HFFc6 (cell line): ENCODE measurements at places on chromosomes 5 and 9. TPM values are rescaled to one million over a fixed set of nuclear protein-coding genes. Genes with fewer than 3 reads are reported as not detected.
A peak's percentile ranks its signal among the peaks of the same experiment; 100 is the strongest.

Gene PCDHGC4
- 0.83 TPM in 2 replicates for total RNA-seq

Gene FOXI1
- not detected in 3 replicates for total RNA-seq

Gene POLR3G
- total RNA-seq, result 10.0 to 14.4 TPM (median 12.1 TPM) in 3 replicates

Gene PSD2
- 0.07 TPM in 1 of 3 replicates, not detected in the others for total RNA-seq

Gene PIP5K1B
- not detected in 3 replicates for total RNA-seq

Gene FAXDC2
- total RNA-seq, result 2.5 to 5.0 TPM (median 3.6 TPM) in 3 replicates

Gene TOR1A
- 62.3 to 71.1 TPM (median 67.8 TPM) in 3 replicates for total RNA-seq

Gene DNAJB5
- 12.2 to 18.5 TPM (median 13.1 TPM) in 3 replicates for total RNA-seq

Gene GRK6
- total RNA-seq, result 22.8 to 34.6 TPM (median 28.4 TPM) in 3 replicates

Gene TTC39B
- total RNA-seq, result 4.6 and 5.7 TPM in 2 replicates

GRCh38 chr5:157772127-157772526 lies 28.6 kb downstream of the LSM11 start:
- peaks cover 8% of the 10 kb centered on the region for H3K4me1 ChIP-seq
- no peak overlapping the region for H3K27ac ChIP-seq
- no peak for DNase-seq
- H3K27me3 ChIP-seq, result peaks cover 18% of the 10 kb centered on the region

- H3K4me1 ChIP-seq, result peaks cover 13% of the 10 kb centered on the region
- H3K27ac ChIP-seq, result no peak overlapping the region
- H3K27me3 ChIP-seq, result no peaks in the 10 kb centered on the region; the same call in 1 of the 2 replicates
- peaks cover 57% of the 10 kb centered on the region for H3K36me3 ChIP-seq
- no peak for DNase-seq
- no peak overlapping the region for H3K4me3 ChIP-seq
Measured at GRCh38 chr9:18890372-18890771, 142.6 kb downstream of the SAXO1 start.

DNA sequence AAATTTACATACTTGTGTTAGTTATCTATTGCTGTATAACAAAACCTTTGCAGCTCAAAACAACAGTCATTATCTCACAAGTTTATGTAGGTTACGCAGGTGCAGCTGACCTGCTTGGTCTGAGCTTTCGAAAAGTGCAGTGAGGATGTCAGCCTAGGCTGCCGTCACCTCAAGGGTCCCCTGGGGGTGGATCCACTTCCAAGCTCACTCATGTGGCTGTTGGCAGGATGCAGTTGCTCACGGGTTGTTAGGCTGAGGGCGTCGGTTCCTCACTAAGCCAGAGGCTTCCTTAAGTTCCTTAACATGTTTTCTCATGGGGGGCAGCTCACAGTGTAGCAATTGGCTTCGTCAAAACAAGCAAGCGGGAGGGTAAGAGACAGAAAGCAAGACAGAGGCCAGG lies 139.8 kb downstream of the DOCK8 start:
- no peak overlapping the region for H3K4me3 ChIP-seq
- H3K27ac ChIP-seq, result no peak overlapping the region
- no peaks in the 10 kb centered on the region for H3K4me1 ChIP-seq
- peaks cover 7% of the 10 kb centered on the region for H3K27me3 ChIP-seq
- no peaks in the 10 kb centered on the region for H3K36me3 ChIP-seq

GRCh38 chr5:113447498-113448050 lies 12.8 kb upstream of the TSSK1B start:
- no peak overlapping the region for H3K4me3 ChIP-seq
- no peaks in the 10 kb centered on the region; the same call in none of the 2 replicates for H3K27me3 ChIP-seq
- H3K4me1 ChIP-seq, result no peaks in the 10 kb centered on the region
- peak; percentile 8 for DNase-seq
- H3K36me3 ChIP-seq, result no peaks in the 10 kb centered on the region
- no peak overlapping the region for H3K27ac ChIP-seq

GRCh38 chr9:69603656-69604055 lies 68.5 kb downstream of the APBA1 start:
- 0 out of 2 replicates have a peak, but pooled peaks cover 5% of the 10 kb centered on the region for H3K36me3 ChIP-seq
- H3K4me1 ChIP-seq, result peaks cover 49% of the 10 kb centered on the region
- H3K4me3 ChIP-seq, result no peak overlapping the region
- H3K27me3 ChIP-seq, result peaks cover 5% of the 10 kb centered on the region; the same call in 1 of the 2 replicates
- DNase-seq, result no peak

GRCh38 chr5:75551471-75551870 lies 39.8 kb downstream of the POLK start:
- peak; percentile 74 for DNase-seq
- H3K27ac ChIP-seq, result 0 out of 2 replicates have a peak overlapping the region, but pooled peaks have one; percentile 19
- H3K4me1 ChIP-seq, result peaks cover 24% of the 10 kb centered on the region
- peaks cover 62% of the 10 kb centered on the region for H3K36me3 ChIP-seq
- H3K4me3 ChIP-seq, result 0 out of 2 replicates have a peak overlapping the region, but pooled peaks have one; percentile 11

GRCh38 chr9:129164246-129164930 lies 13.7 kb downstream of the IER5L start:
- peaks cover 41% of the 10 kb centered on the region for H3K4me1 ChIP-seq
- peaks cover 17% of the 10 kb centered on the region for H3K36me3 ChIP-seq
- H3K27ac ChIP-seq, result peak overlapping the region; percentile 13; the same call in 1 of the 2 replicates
- DNase-seq, result no peak
- no peak overlapping the region for H3K4me3 ChIP-seq

- no peak overlapping the region; the same call in 1 of the 2 replicates for H3K4me3 ChIP-seq
- H3K27me3 ChIP-seq, result no peaks in the 10 kb centered on the region; the same call in 1 of the 2 replicates
- no peak for DNase-seq
- H3K27ac ChIP-seq, result no peak overlapping the region
Measured at GRCh38 chr5:94621763-94622162, 3.3 kb downstream of the SLF1 start.

DNA sequence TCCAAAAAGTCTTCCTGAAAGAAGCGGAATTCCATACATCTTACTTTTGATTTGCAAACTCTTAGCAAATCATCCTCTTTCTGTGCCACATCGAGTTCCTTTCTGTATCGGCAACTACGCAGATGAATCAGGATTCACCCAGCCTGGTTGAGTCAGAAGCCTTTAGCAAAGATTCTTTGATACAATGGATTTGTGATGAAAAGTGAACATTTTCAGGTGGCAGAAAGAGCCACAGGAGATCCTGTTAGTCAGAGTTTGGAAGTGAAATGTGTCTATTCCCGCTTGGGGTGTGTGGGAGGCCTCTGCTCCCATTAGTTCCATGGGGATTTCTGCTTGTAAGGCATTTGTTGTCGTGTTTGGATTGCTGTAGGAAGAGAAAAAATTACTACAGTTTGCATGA lies 351.8 kb upstream of the WWC1 start:
- H3K27ac ChIP-seq, result peak overlapping the region; percentile 61; the same call in 1 of the 2 replicates
- no peak for DNase-seq
- peak overlapping the region; percentile 35; the same call in 1 of the 2 replicates for H3K4me3 ChIP-seq
- H3K36me3 ChIP-seq, result no peaks in the 10 kb centered on the region
- peaks cover 53% of the 10 kb centered on the region for H3K4me1 ChIP-seq
- H3K27me3 ChIP-seq, result peaks cover 3% of the 10 kb centered on the region

- H3K27ac ChIP-seq, result no peak overlapping the region
- H3K36me3 ChIP-seq, result no peaks in the 10 kb centered on the region
- H3K4me3 ChIP-seq, result no peak overlapping the region
- DNase-seq, result peak; percentile 32
- H3K4me1 ChIP-seq, result peaks cover 15% of the 10 kb centered on the region
- H3K27me3 ChIP-seq, result peaks cover 5% of the 10 kb centered on the region
Measured at GRCh38 chr5:112640546-112640945, 97.1 kb upstream of the APC start.

DNA sequence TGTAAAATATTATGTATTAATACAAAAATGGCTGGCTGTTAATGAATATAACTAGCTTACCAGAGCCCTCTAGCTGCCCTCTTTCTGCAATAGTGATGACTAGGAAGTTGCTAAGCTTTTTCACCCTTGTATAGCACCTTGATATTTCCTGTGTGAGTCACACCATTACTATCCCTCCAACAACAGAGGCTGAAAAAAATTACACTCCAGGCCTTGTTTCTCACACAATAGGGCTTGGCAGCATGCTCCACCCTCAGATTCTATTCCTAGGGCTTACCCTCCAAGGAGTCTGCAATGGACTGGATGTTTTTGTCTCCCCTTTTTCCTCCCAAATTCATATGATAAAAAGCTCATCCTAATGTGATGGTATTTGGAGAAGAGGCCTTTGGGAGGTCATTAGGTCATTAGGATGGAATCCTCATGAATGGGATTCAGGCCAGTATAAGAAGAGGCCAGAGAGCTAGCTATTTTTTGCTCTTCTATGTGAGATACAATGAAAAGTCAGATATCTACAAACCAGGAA lies 184.6 kb upstream of the MAP1B start:
- peaks cover 31% of the 10 kb centered on the region for H3K4me1 ChIP-seq
- peaks cover 4% of the 10 kb centered on the region for H3K27me3 ChIP-seq
- DNase-seq, result peak; percentile 71

DNA sequence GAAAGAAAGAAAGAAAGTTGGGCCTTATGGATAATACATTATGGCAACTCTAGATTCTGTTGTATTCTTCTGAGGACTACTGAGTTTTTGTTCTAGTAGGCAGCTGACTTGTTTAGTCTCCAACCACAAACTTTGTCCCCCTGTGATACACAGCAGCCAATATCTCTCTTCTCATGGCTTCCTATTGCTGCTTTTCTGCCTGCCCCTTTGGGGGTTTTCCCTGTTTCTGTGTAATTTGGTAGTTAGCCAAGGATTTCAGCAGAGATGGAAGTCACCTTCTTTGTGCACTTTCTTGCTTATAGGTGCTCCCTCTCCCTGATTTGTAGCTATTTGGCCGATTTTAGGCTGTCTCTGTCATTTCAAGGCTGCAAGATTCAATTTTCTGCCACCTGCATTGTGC lies 109.6 kb downstream of the FGF1 start:
- peaks cover 10% of the 10 kb centered on the region for H3K36me3 ChIP-seq
- DNase-seq, result no peak
- peaks cover 3% of the 10 kb centered on the region; the same call in 1 of the 2 replicates for H3K27me3 ChIP-seq
- no peak overlapping the region for H3K27ac ChIP-seq
- no peak overlapping the region for H3K4me3 ChIP-seq

- no peaks in the 10 kb centered on the region; the same call in 1 of the 2 replicates for H3K27me3 ChIP-seq
- no peak within 1 kb of the TSS for H3K4me3 ChIP-seq
- peak; percentile 94 for DNase-seq
- peaks cover 31% of the 10 kb centered on the region for H3K4me1 ChIP-seq
Measured at GRCh38 chr5:93582677-93583438, at the start of gene NR2F1. NR2F1 (plus strand) TSS chr5:93583222; CDS start chr5:93585024, 1,802 bp downstream.

DNA sequence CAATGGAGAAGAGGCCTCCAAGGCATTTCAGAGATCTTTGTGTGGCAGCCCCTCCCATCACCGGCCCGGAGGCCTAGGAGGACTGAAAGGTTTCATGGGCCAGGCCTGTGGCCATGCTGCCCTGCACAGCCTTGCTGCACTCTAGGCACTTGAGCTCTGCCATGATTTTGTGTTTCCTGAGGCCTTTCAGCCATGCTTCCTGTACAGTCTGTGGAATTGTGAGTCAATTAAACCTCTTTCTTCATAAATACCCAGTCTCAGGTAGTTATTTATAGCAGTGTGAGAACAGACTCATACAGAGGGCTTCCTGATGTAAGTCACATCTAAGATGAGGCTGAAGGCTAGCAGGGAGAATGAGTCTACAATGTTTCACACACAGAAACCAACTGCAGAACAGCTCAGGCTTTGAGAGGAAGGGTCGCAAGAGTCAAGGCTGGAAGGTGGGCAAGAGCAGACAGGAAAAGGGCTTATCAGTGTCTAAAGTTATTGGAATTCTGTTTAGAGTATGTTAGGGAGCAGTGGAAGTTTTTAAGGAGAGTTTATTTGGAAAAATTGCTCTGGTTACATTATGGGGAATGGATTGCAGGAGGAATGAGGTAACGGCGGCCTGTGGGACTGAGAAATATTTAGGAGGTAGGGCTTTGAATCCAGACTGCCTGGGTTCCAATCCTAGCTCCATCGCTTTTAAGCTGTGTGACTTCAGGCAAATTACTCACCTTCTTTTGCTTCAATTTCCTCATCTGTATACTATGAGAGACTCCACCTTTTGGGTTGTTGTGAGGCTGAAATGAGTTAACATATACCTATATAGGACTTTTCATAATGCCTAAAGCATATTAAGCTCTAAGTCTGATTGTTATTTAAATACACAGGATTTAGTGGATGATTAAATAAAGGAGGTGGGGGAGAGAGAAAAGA lies 291.2 kb downstream of the CWC27 start:
- peaks cover 43% of the 10 kb centered on the region for H3K4me1 ChIP-seq
- H3K27ac ChIP-seq, result peak overlapping the region; percentile 84
- 0 out of 2 replicates have a peak, but pooled peaks cover 5% of the 10 kb centered on the region for H3K36me3 ChIP-seq
- DNase-seq, result peak; percentile 43

GRCh38 chr9:22065431-22066200 lies 56.5 kb upstream of the CDKN2B start:
- no peaks in the 10 kb centered on the region for H3K4me1 ChIP-seq
- DNase-seq, result no peak
- H3K4me3 ChIP-seq, result no peak overlapping the region
- no peaks in the 10 kb centered on the region for H3K36me3 ChIP-seq
- no peaks in the 10 kb centered on the region for H3K27me3 ChIP-seq
